ENCODE measurements at places on chromosomes 7 and 10. TPM values are rescaled to one million over a fixed set of nuclear protein-coding genes. Genes with fewer than 3 reads are reported as not detected.
A peak's percentile ranks its signal among the peaks of the same experiment; 100 is the strongest.

DNA sequence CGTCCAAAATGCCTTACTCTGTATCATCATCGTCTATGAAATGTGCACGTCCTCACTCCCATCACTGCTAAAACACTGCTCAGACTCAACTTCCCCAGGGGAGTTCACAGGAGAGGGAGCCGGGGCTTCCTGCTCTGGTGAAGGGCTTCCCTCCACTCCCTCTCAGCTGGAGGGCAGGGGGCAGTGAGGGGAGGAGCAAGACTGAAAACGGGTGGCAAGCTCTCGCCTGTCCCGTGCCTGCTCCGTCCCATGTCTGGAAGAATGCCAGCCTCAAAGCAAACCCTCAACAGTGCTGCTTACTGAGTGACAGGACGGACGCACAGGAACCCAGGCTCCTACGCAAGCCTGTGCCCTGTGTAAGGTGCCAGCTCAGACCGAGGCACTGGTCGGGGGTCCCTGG lies 25.1 kb downstream of the PRKAG2 start:
- peaks cover 8% of the 10 kb centered on the region for H3K4me1 ChIP-seq
- no peak overlapping the region for H3K4me3 ChIP-seq
- H3K36me3 ChIP-seq = no peaks in the 10 kb centered on the region
- H3K27me3 ChIP-seq = no peaks in the 10 kb centered on the region
- DNase-seq = no peak

GRCh38 chr10:110976577-110976976 lies 57.2 kb downstream of the SHOC2 start:
- no peaks in the 10 kb centered on the region for H3K27me3 ChIP-seq
- no peak overlapping the region for H3K27ac ChIP-seq
- no peak overlapping the region for H3K4me3 ChIP-seq
- H3K36me3 ChIP-seq = peaks cover 17% of the 10 kb centered on the region
- no peak for DNase-seq
- peaks cover 4% of the 10 kb centered on the region for H3K4me1 ChIP-seq

DNA sequence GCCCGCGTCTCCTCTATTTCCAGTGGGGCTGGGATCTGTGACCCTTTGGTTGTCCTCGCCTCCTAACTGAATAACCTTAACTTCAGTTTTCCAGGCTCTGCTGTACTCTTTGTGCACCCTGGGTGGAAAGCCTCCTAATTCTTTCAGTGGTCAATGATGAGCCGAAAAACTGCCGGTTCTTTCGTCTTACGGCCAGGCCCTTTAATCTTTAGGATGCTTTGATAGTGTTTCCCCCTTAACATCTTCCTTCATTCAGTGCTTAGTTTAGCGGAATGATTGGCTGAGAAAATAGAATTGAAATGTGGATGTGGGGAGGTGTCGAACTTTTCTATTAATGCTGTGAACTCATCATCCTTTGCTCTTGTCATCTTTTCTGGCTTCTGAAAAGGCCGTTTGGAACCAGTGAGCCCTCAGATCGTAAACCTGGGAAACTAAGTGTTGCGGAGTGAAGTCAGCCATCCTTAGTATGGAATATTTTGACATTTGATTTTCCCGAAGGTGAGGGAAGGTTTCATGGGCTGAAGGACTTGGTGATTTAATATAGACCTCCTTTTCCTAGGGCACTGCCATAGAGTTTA lies 847 bp downstream of the GARS1 start:
- peaks cover 10% of the 10 kb centered on the region for H3K36me3 ChIP-seq
- H3K27ac ChIP-seq = peak overlapping the region; percentile 99
- peaks cover 27% of the 10 kb centered on the region for H3K4me1 ChIP-seq
- H3K4me3 ChIP-seq = peak overlapping the region; percentile 97

Gene IFIT3
- 9.4 TPM for total RNA-seq

GRCh38 chr7:75629044-75629443 lies 109.7 kb downstream of the HIP1 start:
- H3K4me1 ChIP-seq = peaks cover under 1% of the 10 kb centered on the region
- DNase-seq = no peak
- no peak overlapping the region for H3K4me3 ChIP-seq
- H3K27me3 ChIP-seq = no peaks in the 10 kb centered on the region
- H3K36me3 ChIP-seq = peaks cover 14% of the 10 kb centered on the region

DNA sequence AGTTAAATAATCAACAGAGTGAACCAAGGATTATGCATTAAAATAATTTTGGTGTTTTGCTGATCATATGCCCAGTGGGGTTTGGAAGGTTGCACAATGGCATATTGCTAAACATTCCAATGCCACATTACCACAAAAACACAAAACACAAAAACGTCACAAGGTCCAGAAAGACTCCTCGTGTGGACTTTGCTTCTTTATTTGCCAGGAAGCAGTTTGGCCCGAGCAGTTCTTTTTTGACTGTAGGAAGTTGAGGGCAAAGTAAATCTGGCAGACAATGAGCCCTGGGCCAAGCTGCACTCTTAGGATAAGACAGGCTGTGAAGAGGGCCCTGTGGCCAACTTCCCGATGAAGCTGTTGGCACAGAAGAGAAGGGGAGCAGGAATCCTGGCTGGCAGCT lies 39.2 kb upstream of the SLC35B4 start:
- peaks cover 23% of the 10 kb centered on the region for H3K27me3 ChIP-seq
- no peaks in the 10 kb centered on the region for H3K36me3 ChIP-seq
- no peak for DNase-seq
- H3K27ac ChIP-seq = no peak overlapping the region

- H3K27me3 ChIP-seq = no peaks in the 10 kb centered on the region
- H3K27ac ChIP-seq = no peak overlapping the region
- no peak overlapping the region for H3K4me3 ChIP-seq
Observed at GRCh38 chr7:9124320-9124719, 690.9 kb downstream of the NXPH1 start.

- peaks cover 38% of the 10 kb centered on the region for H3K4me1 ChIP-seq
- peak overlapping the region; percentile 98 for H3K27ac ChIP-seq
- H3K4me3 ChIP-seq = peak overlapping the region; percentile 34
Observed at GRCh38 chr10:1358147-1358546, 302.0 kb downstream of the WDR37 start.

DNA sequence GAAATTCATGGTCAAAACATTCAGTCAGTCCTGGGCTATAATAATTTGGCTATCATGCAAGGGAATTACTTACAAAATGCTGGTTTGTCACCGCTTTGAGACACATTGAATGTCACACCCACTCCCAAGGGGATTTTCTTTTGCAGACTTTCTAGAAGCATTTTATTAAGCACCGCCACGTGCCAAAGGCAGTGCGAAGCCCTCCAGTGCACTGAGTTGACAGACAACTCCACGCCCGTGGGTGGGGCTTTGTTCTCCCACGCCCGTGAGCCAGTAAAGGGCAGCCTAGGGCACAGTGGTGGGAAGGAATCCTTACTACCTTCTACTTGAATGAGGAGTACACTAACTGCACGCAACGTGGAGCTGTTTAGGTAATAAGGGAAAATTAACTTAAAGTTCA lies 515.8 kb downstream of the KCNMA1 start:
- peaks cover 21% of the 10 kb centered on the region for H3K27me3 ChIP-seq
- no peak overlapping the region for H3K27ac ChIP-seq
- H3K4me1 ChIP-seq = peaks cover 4% of the 10 kb centered on the region
- H3K4me3 ChIP-seq = no peak overlapping the region

Data from type B pancreatic cell (in vitro differentiated cells).